ENCODE measurements at places on chromosomes 11 and 22.

DNA sequence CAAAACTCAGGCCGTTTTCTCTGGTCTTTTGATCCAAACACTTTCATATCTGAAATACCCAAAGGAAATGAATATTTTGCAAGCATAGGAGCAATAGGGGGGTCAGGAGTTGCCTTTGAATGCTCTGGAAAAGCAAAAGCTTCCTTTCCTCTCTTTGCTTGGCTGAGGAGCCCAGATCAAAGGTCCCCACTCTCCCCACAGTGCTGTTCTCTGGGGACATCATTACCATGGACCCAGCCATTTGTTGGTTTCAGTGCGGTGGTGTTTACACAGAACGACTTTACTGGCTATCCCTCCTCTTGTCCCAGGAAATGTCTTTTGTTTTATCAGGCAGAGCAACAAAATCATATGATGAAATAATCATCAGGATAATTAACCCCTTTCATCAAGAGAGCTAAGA is 1089.1 kb downstream of the TBC1D22A start:
- DNase-seq: no peak

- no peak for DNase-seq
Observed at GRCh38 chr11:512761-513595, 5.9 kb upstream of the RNH1 start.

DNA sequence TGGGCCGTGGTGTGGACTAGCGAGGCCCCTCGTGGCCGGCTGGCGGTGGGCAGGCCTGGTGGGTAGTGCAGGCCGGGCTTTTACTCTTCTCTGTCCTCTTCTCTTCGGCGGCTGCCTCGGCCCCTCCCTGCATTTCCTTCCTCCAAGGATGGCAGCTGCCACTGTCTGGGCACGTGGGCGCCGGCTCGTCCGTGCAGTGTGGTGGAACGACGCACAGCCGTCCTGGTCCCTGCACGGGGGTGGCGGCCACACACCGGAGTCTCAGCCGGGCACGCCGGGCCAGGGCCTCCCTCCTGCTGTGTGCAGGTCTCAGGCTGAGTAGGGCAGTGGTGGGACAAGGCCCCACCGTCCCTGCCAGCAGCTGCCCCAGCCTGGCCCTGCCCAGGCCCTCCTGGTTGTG is 37.7 kb downstream of the MOB2 start:
- DNase-seq: no peak

DNA sequence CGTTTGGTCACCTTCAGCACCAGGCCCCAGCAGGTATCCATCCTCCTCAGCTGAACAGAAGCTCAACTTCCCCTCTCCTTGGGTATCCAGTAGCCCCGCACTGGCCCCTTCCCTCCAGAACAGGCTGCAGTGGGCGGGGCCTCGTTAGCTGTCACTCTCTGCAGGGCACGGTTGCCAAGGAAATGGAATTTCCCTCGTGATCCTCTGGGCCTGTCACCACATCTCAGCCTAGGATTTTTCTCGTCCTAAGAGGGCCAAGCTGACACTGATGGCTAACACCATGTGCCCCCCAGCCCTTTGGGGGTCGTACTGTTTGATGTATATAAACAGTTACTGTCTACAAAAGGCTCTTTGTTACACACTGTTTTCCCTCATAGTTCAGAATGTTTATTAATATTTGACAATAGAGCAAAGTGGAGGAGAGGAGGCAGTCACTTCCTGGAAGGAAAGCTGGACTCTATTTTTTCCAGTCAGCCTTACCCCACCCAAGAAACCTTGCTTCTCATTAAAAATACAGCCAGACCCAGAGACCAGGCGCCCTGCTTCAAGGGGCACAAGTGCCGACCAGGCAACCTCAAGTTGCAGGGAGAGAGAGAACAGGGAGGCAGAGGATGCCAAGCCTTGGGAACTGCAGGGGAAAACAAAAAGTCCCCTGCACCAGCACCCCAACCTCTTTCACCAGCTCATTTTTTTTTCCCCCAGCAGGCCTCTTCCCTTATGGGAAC is 44.5 kb downstream of the FEZ1 start:
- no peak for DNase-seq

GRCh38 chr11:23311986-23312940 is 452.0 kb upstream of the CCDC179 start:
- no peak for DNase-seq

GRCh38 chr11:27443746-27444507 is 28.7 kb downstream of the LGR4 start:
- DNase-seq: no peak

DNA sequence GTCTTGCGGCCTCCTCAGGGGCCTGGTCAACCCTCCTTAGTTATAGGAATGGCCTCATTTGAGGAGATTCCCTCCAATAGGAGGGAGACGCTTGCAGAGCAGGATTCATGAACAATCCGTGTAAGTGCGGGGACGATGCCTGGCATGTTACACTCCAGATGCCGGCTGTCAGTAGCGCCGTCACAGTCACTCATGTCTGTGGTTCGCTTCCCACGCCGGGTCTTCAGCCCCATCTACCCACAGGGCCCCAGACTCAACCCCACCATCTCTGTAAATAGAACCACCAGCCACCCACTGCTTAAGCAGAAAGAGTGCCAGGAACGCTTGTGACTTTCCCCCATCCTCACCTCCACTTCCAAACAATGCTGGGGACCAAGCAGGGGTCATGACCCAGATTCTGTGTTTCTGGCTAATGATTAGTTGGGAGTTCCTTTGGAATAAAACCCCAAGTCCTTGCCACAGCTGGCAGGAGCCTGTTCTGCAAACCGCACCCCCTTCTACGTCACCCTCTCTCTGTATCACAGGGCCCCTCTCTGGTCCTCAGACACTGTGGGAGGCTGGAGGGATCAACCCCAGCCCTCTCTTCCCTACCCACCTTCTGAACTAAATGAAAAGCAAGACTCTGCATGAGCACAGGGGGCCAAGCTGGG is 38.8 kb upstream of the TOLLIP start:
- no peak for DNase-seq

- DNase-seq: no peak
Observed at GRCh38 chr11:126874831-126875230, 125.7 kb downstream of the KIRREL3 start.

DNA sequence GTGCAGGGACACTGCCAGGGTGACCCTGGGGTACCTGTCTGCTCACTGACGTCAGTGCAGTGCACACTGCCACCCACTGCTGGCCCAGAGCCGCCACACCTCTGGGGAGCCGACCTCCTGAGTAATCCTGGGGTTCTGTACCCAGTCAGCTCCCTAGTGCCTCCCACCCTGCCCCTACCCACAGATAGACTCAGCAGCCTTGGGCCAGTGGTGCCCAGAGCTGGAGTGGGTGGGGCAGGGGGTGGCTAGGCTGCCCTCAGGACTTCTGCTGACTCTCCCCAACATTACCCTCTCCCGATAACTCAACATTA is 5.8 kb downstream of the NRXN2 start:
- DNase-seq: no peak

DNA sequence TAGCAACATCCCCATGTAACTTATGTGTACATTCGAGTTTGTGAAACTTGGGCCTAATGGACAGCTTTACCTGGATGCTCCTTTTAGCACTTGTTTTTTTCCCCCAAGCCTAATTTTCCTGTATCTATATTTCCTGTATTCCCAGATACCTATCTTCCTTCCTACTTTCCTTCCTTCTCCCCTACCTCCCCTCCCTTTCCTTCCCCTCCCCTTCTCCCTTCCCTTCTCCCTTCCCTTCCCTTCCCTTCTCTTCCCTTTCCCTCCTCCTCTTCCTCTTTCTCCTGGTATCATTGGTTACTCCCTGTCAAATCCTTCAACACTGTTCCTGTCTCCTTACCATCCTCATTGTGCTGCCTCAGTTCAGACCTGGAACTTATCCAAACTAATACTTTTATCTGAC is 111.8 kb downstream of the HIPK3 start:
- no peak for DNase-seq

DNA sequence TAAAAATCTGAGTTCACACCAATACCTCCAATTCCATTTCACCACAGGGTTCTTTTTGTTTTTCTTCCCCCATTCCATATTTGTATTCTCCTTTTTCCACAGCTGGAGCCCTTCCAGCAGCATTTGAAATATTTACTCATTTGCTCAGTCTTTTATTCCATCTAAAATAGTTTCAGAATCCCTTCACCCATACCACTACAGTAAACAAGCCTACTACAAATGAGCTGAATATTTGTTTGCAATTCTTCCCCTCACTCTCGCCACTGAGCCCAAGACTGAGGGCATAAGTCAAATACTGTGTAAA is 46.4 kb downstream of the ZNF143 start:
- DNase-seq: no peak

GRCh38 chr11:123122341-123122740 is 60.4 kb upstream of the HSPA8 start:
- no peak for DNase-seq

GRCh38 chr11:64324692-64325469 is 7.0 kb downstream of the PRDX5 start:
- DNase-seq: no peak

GRCh38 chr11:41003339-41004282 is 455.8 kb downstream of the LRRC4C start:
- no peak for DNase-seq

DNA sequence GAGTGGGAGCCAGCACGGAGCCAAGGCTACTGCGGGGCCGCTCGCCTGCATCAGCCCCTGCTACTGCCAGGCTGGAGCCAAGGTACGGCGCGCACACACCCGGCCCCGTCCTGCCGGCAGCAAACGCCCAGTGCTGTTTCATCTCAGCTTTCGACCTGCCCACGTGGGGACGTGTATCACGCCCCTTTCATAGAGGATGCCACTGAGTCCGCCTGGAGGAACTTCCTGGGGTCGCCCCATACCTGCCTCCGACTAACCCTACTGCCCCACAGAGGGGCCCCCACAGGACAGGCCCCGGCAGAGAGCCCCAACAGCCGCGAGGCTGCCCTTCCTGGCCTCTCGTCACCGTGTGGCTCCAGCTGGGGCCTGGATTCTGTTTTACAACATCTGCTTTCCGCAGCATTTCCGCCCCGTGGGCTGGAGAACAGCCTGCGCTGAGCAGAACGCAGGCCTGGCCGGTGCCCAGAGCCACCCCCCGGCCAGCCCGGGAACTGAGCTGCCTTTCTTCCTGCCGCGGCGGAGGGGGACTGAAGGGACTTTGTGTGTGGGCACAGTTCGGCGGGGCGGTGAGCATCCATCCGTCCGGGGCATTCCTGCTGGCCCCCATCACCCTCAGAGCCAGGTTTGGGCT is 22.9 kb upstream of the ARHGAP8 start:
- no peak for DNase-seq

DNA sequence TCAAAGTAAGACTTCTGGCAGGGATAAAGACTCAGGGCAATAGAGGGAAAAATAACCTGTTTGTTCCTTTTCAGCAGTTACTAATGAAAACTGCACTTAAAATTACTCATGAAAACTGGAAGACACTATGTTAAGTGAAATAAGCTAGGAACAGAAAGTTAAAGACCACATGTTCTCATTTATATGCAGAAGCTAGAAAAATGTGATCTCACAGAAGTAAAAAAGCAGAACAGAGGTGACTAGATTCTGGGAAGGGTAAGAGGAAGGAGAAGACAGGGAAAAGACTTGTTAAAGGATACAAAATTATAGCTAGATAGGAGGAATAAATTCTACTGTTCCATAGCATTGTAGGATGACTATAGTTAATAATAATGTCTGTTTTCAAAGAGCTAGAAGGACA is 22.2 kb downstream of the HPS5 start:
- DNase-seq: no peak

DNA sequence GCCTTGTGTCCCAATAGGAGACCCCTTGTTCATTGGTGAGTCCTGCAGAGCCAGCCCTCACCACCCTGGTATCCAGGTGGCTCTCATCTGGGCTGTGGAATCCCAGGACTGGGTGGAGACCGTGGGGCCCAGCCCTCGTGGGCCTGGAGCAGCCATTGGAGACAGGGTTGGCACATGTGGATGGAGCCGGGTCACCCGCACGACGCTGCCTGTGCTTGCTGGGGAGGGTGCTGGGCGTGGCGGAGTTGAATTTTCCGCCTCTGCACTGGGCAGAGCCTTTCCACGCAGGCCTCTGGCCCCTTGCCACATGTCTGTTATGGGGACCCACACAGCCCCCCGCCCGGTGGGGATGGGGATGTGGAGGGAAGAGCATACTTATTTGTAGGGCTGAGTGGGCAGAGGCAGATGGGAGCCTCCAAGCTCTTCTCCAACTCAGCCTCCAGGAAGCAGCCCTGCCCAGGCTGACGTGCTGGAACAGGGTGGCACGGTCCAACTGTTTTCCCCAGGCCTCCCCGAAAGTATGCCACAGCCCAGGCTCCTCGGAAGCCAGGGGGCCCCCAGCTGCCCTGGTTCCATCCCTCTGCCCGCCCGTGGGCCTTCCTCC is 12.6 kb downstream of the GRAMD4 start:
- no peak for DNase-seq

DNA sequence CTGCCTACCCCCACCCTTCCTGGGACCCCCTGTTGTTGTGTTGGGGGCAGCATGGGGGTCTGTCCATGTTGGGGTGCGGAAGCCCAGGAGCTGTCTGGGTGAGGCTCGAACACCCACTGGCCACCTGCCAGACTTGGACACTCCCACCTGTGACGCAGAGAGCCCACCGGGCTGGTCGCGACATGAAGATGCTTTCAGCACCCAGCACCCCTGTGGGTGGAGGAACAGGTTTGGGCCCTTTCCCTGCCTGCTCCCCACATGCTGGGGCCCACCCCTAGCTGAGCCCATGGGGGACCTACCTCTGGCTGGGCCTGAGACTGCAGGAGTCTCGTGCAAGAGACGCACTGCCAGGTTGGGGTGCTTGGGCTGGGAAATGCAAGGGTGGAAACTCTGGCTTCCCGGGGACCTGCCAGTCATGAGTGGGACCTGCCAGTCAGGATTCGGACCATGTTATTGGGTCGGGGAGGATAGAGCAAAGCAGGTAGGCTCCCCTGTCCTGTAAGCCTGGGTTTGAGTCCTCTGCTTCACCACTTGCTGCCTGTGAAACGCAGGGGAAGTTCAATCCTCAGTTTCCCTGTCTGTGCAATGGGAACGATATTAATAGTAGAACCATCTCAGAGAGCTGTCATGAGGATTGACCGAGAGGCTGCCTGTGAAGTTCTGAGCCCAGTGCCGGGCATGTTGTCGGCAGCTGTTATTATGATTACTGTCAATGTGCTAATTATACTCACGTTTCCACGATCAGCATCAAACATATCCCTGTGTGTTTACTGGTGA is 24.1 kb downstream of the KIAA1671 start:
- peak; percentile 74 for DNase-seq

DNA sequence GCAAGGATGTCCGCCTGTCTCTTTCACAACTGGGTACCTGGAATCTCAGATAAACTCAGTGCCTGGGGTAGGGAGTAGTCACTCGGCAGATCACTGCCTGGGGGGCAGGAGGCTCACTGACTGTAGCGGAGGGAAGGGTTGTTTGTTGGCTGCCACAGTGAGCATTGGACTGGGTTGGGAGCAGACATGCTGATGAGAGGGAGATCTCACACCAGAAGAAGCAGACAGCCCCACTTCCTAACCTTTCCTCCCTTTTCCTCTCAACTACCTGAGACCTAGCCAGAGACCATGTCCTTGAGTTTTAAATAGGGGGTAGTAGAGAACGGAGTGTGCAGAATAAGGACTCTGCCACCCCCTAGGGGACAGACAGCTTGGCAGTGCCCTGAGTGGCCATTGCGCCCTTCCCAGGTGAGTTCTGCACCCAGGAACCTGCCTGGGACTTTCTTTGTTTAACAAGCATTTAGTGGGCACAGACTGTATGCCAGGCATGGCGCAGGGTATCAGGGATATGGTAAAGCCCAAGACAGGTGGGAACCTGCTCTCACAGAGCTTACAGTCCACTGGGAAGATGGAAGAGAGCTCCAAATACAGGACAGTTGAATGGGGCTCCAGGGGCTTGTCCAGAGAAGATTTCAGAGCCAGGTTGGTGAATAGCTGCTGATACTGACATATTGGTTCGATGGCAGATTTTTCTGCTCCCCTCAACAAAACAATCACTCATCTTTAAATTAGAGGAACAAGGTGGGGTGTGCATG is 115.7 kb upstream of the NNMT start:
- DNase-seq: no peak

- peak; percentile 85 for DNase-seq
Observed at GRCh38 chr22:27420817-27421361, 380.7 kb downstream of the MN1 start.

Measured in ureter (tissue), 1 donor.